ENCODE measurements at places on chromosomes 11 and 22.

- DNase-seq, result peak; percentile 44
Measured at GRCh38 chr22:40436505-40437431, 66.4 kb downstream of the SGSM3 start.

DNA sequence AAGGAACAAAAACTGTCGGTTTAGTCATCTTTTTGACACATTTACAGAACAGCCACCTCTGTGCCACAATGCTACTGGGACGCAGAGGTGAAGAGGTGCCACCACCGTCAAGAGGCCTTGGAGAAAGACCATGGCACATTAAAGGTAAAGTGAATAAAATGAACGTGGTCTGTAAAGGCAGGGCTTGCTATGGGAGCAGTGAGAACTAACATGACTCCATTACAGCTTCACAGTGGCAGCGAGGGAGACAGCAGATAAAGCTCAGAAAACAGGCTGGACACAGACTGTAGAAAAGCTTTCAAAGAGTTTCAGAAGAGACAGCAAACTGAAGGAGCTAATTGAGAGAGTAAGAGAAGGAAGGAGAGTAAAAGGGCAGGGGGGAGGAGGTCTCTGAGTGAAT is 102.9 kb downstream of the GAB2 start:
- no peak for DNase-seq

- no peak for DNase-seq
Measured at GRCh38 chr22:22219140-22219996, 25.2 kb upstream of the VPREB1 start.

DNA sequence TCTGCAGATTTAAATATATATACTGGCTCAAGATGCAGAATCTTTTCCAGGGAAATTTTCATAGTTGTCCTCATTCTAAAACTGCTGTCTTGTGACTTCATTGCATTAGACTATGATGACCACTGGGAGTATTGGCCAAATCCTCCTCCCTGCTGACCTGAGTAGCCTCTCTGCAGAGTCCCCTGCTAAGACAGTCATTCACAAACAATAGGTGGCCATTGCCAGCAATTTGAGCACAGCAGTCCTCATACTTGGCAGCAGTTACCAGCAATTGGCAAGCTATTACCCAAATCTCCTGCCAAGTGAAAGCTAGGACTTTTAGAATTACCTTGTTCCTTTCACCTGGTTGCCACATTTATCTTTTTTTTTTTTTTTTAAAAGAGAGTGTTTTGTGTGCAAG is 325.8 kb downstream of the FAT3 start:
- no peak for DNase-seq

- DNase-seq, result no peak
Measured at GRCh38 chr11:65981101-65981740, 19.7 kb downstream of the SART1 start.

DNA sequence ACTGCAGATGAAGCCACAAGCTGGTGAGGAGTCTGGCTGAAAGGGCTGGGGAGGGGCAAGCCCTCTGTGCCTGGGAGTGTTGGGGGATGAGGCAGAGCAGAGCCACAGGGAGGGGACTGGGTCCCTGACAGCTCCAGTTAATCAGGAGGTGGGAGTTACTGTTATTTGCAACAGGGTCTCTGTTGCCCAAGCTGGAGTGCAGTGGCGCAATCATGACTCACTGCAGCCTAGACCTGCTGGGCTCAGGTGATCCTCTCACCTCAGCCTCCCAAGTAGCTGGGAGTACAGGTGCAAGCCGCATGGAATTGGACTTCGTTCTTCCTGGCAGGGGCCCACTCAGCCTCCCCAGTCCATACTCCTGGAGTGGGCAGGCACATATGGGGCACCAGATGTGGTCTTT is 7.7 kb downstream of the SCN2B start:
- DNase-seq, result no peak

- DNase-seq, result no peak
Measured at GRCh38 chr11:119599864-119600541, 129.0 kb downstream of the NECTIN1 start.

DNA sequence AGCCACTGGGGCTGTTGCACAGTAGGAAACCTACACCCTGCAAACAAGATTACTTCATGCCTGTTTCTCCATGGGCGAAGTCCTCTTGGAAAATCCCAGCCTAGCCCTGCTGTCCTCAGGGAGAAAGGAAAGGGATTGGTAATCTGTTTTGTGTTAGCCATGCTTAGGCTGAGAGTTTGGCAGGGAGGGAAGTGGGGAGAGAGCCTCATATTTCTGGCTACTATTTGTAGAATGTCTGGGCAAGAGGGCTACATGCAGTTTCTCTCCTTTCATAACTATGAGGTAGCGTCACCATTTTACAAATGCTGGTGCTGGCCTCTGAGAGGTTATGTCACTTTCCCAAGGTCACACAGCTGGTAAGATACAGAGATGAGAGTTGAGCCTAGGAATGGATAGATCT is 737 bp upstream of the MFRP start:
- peak; percentile 84 for DNase-seq

GRCh38 chr11:11843211-11843621 is 1.4 kb downstream of the USP47 start:
- DNase-seq, result peak; percentile 40

DNA sequence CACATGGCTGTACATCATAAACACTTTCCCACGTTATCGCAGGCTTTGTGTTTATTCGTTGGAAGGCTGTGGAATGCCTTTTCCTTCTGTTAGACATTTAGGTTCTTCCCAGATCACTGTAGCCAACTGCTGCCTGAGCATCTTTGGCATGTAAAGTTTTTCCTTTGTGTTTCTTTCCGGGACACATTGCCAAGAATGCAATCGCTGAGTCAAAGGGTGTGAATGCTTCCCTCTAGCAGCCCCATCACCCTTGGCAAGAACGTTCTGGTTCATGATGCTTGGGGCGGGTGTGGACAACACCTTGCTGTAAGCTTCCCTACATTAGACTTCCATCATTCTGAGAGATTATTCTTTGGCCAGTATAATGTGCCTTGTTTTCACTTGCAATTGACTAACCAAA is 136.2 kb downstream of the OSBP2 start:
- DNase-seq, result peak; percentile 96

- DNase-seq, result no peak
Measured at GRCh38 chr11:21807350-21807749, 385.5 kb upstream of the ANO5 start.

GRCh38 chr11:70087446-70088167 is 9.5 kb downstream of the ANO1 start:
- no peak for DNase-seq

GRCh38 chr11:73164803-73165540 is 22.9 kb upstream of the FCHSD2 start:
- DNase-seq, result no peak

DNA sequence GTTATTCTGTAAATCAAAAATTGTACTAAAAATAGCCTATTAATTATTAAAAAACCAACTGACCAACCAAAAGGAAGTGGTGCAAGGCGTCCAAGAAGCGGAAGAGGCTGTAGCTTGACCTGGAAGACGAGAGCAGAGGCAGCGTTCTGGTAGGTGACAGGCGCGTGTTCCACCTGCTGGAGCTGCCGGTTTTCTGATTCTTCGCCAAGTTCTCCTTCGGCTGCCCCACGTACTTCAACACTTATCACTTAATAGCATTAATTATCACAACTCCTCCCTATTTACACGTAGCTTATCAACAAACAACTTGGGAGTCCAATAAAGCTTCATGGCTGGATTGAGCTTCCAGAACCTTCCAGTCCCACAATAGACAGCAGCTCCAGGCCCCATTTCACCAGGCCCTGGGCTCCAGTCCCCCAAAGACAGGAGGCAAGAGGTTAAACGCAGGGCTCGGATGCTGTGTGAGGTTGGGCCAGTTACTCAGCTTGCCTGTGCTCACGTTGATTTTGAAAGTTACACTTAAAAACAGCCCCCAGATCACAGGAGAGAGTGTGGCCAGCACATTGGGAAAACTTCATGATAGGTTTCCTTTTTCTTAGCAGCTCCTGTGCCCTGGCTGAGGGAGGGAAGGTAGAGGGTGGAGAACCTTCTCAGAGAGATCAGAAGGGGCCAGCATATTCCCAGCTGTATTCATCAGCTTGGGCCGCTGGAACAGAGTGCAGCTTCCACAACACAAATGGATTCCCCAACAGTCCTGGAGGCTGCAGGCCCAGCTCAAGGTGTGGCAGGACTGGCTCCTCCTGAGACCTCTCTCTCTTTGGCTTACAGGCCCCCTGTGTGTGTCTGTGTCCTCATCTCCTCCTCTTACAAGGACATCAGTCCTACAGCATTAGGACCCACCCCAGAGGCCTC is 54.2 kb upstream of the FGF3 start:
- DNase-seq, result no peak

DNA sequence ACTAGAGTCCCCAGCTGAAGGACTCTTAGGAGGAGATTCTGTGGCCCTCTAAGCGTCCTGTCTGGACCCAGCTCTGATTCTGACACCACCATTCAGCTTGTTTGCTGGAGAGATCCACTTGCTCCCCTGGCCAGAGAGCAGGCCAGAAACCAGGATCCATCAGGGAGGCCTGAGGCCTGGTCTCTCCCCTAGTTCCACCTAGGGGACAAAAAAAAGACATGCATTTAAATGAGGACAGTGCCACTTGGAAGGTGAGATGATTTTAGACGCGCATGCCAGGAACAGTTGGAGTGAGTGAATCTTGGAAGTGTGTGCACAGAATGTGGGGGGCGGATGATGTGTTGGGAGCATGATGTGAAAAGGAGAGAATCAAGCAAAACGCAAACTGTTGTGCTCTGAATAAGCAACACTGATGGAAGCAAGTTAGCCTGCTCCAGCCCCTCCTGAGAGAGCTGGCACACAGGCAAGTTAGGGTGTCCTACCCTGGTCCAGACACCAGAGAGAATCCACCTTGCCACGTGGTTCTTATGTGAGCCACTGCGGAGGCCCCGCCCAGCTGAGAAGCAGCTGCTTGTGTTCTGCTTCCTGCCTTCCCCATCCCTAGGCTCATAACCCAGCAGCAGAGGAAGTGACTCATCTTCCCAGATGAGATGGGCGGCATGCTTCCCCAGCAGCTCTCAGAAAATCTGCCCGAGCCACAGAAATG is 8.0 kb upstream of the SLCO2B1 start:
- peak; percentile 92 for DNase-seq

DNA sequence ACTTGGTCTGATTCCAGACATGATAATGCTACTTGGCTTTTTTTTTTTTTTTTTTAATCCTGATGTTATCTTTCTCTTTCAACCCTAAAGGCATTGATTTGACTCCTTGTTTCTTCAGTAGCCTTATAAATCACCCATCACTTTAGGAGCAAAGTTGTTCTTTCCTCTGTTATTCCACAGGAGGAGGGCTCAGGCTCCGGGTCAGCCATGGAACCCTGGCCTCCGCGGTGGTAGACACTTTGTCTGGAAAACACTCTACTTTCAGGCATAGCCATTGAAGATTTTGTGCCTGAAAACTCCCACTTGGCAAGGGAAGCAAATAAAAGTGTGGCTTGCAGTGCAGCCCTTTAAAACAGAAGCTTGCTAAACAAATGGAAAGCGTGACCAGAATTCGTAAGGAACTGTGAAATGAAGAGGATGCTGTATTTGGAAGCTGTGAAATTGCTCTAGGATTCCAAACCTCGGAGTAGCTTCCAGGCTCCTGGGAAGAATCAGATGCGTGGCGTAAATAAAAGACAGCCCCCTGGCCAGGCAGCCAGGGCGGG is 44.9 kb downstream of the ARHGAP8 start:
- no peak for DNase-seq

- no peak for DNase-seq
Measured at GRCh38 chr22:32073823-32074380, 30.8 kb downstream of the SLC5A1 start.

GRCh38 chr11:111665777-111666176 is 63.5 kb downstream of the SIK2 start:
- peak; percentile 68 for DNase-seq

DNA sequence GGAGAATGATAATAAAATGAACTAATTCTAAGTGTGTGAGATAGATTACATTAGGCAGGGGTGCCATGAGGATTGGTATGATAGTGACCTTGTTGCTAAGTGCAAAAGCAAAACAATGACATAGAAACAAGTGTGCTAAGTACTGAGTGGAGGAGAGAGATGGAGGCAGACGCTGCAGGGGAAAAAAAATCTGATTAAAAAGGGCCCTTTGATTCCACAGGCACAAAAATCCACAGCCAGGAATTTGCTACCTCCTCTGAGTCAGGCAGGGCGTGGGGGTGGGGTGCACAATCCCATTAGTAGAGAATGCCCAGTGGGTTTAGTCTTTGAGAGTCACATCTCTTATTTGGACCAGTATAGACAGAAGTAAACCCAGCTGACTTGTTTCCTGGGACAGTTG is at the start of gene CNTF:
Gene CNTF, plus strand, starts transcription at position 322 of the 400 bp plus-strand sequence. CDS start 88 bp downstream, outside the sequence.
- peak; percentile 42 for DNase-seq

DNA sequence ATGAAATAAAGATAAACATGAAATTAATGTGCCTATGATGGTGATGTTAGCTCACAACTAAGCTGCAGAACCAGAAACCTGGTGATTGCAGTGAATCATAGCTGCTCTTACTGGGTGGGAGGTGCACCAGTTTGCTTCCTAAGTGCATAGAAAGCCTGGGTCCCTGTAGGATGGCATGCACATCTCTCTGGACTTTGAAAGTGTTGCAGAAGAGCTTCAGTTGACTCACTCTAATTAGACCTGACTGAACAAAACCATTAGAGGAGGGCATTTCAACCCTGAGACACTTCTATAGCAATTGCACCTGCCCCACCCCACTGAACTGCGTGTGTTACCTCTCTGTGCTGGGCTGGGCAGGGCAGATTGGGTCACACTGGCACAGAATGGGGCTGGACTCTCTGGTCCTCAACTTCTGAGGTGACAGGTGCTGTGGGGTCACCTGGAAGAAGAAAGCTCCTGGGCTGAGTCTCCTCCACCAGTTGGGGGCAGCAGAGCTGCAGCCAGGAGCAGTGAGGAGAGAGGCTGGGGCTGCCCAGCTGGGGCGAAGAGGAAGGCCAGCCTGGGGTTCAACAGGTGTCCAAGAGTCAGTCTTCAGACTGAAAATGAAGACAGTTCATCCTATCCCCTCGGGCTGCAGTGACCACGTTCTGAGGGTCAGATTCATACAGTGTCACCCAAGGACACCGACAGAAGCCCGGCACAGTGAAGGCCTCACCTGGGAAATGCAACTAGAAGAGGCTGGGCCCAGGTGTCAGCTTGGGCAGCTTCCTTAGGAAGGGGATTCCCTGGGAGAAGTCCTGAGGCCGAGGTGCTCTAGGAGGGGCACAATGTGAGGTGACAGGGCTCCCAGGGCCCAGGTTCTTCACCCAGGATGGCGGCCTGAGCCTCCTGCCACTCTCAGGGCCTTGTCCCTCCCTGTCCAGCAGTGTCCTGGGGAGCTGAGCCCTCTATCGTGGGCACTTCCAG is 58.1 kb downstream of the GGTLC2 start:
- DNase-seq, result no peak

DNA sequence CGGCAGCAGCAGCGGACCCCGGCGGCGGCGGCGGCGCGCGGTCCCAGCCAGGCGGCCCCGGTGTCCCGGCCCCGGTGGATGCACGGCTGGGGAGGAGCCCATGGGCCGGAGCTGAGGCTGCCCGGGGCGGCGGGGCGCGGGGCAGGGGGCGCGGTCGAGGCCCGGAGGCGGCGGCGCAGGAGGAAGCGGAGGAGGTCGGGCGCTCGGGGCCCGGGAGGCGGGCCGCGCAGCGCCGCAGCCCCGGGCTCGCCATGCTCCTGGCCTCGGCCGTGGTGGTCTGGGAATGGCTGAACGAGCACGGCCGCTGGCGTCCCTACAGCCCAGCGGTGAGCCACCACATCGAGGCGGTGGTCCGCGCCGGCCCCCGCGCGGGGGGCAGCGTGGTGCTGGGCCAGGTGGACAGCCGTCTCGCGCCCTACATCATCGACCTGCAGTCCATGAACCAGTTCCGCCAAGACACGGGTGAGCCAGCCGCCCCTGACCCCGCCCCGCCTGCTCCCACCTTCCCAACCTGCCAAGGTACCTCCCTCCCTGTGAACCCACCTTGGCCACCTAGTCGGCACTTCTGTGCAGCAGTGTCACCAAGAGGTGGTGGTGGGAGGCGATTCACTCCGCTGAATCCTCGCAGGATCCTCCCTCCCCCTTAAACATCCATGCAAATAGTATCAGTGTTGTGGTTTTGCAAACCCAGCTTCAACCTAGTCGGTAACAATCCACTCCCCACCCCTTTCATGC is 580 bp downstream of the DTX4 start:
- no peak for DNase-seq
